Germinal center (tissue), 1 donor: ENCODE measurements at places on chromosomes 2 and 18.

DNA sequence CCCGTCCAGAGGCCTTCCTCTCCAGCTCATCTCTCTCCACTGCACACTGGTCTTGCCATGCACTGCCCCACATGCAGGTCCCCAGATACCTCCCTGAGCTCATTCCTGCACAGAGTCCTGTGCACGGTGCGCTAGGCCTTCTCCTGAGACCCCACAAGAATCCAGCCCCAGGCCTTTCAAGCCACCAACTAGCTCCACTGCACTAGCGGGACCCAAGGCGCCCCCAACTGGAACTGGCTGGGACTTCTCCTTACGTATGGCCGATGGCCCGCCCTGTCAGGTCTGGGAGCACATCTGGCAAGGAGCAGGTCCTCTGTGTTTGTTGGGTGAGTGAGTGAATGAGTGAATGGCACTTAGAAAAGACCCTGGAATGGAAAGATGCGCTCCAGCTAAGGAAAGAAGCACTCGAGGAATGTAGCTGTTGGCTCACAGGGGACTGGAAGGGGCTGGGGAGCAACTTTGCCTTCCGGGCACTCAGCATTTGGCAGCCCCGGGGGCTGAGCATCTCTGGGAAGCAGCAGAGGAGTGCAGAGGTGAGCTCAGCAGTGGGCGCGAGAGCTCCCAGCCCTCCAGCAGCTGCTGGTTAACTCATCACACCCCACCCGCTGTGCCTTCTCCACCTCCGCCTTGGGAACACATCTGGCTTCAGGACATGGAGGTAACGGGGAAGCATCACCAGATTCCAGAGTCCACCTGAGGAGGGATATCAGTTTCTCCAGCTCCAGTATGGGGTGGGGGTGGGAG, 223.1 kb downstream of the GLI2 start:
- no peak for DNase-seq

- DNase-seq: no peak
Measured at GRCh38 chr18:11955239-11956029, 25.9 kb upstream of the IMPA2 start.

GRCh38 chr18:50917021-50917420, 38.1 kb downstream of the ME2 start:
- no peak for DNase-seq

DNA sequence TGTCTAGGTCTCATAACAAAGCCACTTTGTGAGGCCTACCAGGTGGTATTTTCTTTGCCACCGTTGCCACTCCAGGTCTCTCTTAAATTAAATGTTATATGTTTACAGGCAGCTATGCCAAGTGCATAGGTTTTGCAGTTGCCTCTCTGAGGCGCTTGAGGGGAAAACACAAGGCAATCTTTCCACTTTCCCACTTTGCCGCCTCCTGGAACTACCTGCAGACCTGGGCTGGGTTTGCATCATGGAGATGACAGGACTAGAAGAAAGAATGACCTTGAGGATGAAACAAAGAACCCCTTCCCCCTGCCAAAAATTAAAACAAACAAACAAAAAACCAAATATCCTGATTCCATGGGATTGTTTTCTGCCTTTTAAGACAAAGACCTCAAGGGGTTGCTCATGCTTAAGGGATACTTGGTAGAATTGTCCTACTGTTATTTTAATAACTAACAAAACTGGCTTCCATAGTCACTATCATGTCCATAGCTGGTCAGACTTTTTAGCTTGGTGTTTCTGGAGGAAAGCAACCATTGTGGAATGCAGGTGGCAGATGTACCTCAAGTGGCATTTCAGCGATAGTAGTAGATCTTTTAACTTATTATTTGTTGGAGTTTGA, 159.9 kb downstream of the PRPF40A start:
- DNase-seq: no peak

- DNase-seq: no peak
Measured at GRCh38 chr18:36467614-36468013, 170.1 kb downstream of the FHOD3 start.

DNA sequence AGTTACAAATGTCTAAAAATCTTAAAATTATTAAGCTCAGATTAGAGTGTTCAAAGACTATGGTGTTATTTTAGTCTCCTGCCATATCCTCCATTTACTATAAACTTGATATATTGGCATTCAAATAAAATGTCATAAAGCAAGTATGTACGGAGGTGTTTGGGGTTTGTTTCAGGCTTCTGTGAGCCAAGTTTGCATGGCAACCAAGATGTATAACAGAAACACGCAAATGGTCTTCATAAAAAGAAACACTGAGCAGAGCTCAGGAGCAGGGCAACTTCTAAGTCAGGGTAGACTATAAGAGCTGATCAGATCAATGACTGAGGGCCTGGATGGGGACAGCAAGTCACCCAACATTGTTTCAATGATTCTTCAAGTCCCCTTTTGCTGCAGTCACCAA, 20.5 kb upstream of the OSR1 start:
- no peak for DNase-seq

DNA sequence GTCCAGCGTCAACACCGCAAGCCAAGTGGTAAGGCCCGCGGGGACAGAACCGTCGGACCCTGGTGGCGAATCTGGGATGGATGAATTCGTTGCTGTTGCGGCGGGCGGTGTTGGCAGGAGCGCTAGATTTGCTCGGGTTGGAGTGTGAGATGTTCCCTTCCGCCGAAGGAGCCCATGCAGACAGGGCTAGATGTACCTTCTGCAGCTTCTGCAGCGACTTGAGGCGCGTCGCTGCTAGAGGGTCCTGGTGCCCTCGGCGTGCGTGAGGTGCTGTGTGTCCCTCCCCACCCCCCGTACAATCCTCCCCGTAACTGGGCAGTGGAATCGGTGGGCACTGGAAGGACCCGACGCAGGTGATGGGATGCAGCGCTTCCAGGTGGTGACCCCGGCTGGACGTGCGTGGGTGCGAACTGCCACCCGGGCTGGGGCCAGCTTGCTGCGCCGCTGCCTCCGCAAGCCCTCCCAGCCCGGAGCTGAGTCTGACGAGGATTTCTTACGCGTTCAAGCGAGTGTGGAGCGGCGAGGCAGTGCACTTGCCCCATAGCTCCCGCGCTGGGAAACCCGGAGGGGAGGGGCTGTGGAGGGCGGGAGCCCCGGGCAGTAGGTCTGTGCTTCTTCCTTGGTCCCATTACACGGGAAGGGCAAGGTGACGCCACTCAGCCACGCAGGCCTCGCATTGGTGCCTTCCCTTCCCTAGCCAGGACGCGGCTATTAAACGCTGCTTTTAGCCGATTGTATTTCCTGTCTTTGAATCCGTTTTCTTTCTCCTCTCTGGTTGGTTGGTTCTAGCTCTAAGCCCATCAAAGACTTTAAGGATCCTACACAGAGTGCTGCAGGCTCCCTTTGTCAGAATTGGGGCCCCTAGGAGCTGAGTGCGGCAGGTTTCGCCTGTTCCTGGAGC, 34.2 kb downstream of the CHRNA1 start:
- DNase-seq: peak; percentile 32

DNA sequence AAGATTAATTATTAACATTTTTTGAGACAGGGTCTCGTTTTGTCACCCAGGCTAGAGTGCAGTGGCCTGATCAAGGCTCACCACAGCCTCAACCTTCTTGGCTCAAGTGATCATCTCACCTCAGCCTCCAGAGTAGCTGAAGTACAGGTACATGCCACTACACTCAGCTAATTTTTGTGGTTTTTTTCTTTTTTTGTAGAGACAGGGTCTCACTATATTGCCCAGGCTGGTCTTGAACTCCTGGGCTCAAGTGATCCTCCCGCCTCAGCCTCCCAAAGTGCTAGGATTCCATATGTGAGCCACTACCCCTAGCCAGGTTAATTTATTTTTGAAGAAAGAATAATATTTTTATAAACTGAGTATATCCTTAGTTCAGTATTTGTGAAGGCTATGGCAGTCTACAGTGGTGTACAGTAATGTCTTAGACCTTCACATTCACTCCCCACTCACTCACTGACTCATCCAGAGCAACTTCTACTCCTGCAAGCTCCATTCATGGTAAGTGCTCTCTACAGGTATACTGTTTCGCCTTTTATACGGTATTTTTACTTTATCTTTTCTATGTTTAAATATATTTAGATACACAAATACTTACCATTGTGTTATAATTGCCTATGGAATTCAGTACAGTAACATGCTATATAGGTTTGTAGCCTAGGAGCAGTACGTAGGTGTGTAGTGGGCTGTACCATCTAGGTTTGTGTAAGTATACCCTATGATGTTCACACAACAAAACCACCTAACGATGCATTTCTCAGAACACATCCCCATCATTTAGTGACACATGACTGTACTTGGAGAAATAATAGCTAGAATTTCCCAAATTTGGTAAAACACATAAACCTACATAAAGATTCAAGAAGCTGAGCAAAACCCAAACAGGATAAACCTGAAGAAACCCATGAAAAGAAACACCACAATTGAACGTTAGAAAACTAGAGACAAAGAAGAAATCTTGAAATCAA, 38.6 kb downstream of the MGAT4A start:
- DNase-seq: no peak

DNA sequence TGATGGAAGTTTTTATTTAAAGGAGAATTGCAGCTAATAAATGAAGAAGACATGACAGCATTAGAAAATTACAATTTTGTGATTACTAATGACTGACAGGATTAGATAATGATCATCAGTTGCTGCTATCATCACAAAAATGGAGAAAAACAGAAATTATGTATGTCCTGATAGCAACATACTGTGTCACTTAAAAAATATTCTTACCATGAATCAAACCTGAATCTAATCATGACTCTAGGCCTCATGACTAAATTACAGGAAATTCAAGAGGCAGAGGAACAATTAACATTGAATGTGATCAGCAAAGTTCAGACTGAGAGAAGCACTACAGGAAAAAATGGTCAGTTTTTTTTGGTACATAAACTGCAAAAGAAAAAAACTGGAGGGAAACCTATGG, 147.8 kb downstream of the PMAIP1 start:
- DNase-seq: no peak

DNA sequence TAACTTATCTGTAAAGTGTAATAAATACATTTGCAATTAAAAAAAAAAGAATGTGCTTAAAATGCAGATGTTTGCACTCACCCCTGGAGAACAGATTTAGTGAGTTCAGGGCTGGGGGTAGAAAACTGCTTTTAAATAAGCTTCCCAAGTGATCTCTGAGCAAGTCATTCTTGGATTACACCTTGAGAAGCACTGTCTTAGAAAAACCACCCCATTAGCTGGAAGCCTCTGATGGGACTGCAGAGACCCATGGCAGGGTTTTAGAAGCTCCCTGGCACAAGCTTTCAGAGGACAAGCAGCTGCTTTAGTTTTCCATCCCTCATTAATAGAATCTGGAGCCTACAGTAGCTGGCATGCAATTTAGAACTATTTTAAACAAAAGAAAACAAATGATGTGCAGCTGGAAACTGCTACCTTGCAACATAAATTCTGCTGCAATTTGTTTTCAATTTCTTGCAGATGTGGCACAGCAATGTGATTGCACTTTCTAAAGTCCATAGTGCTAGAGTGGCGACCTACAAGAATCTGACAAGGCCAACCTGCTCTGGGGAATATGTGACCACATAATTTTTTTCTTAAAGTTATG, 141.5 kb downstream of the CDC42EP3 start:
- DNase-seq: no peak

DNA sequence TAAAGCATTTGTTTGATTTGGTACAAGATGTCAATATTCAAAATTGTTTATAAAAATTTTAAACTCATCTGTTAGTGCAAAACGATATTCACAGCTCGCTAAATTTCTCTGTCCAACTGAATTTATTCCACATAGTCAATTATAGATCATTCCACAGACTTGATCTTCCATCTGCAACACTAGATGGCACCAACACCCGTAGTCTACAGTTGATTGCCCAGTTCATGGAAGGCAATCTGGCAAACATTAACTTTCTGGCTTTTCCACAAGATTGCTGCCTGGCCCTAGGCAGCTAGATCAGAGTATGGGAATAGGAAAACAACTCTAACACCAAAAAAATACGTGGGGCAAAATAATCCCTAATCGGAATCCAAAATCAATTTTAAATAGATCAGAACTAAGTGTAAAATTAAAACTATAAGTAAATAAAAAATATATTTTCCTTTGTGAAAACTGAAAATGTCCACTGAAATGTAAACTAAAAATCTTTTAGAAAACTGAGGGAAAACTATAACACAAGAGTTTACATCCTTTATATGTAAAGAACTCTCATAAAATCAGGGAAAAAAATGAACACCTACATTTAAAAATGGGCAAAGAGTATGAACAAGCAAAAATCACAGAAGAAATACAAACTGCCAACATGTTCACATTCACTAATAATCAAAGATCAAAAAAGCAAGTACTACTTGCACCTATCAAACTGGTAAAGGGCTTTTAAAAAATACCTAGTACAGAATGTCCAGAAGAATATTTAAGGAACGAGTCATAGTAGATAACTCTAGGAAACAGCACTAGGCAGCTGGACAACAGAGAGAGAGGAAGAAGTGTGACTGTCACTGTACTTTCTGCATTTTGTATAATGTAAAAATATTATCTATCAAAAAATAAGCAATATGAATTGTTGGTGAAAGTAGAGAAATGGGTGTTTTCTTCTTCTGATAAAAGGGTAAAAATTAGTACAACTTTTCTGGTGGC, 35.0 kb downstream of the RTN4 start:
- peak; percentile 19 for DNase-seq

GRCh38 chr18:3453540-3454364, 3.8 kb downstream of the TGIF1 start:
- DNase-seq: no peak

GRCh38 chr2:75010571-75010970, 52.1 kb downstream of the POLE4 start:
- DNase-seq: no peak

DNA sequence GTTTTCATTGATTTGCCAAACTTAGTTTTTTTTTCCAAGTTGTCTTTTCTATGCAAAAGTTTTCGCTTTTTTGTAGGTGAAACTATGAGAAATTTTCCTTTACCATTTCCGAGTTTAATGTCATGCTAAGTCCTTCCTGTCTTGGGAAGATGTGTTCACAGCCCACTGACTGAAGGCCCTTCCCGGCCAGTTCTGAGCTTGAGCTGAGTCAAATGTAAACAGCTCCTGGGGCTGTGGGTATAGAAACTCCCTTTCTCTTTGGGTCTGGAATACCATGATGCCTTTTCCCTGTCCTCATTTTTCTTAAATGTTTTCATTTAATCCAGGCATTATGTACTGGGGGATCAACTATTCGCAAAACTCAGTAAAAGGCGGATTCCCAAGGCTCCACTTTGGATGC, 69.8 kb upstream of the IL1R1 start:
- no peak for DNase-seq

- no peak for DNase-seq
Measured at GRCh38 chr2:142834021-142834420, 43.4 kb upstream of the KYNU start.
